ENCODE measurements at places on chromosomes 6 and 20.

DNA sequence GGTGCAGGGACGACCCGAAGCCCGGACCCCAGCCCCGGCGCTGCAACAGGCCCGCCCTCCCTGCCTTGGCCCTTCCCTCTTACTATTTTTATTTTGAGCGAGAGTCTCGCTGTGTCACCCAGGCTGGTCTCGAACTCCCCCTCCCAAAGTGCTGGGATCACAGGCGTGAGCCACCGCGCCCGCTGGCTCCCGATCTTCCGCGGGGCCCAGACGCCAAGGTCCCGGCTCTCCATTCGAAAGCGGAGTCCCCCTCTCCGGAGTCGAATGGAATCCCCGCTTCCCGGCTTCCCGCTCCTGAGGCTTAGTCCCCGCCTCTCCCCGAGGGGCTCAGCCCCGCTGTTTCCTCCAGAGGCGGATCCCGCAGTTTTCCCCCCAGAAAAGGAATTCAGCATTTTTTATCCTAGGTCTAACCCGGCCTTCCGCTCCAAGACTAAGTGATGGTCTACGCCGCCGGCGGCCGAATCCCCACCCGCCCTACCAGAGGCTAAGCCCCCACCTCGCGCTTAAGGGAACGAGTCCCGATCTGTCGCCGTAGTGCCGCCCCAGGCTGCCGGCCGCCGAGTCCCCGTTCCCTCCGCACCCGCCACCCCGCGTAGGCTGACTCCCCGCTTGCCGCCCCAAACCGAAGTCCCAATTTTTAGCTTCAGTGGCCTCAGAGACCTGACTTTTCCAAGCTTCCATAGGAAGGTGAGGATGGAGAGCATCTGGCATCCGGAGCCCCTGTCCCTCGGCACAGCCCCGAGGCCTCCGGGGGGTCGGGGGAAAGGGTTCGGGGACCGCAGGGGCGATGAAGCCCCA lies 11.5 kb upstream of the TMC2 start:
- no peak for DNase-seq

DNA sequence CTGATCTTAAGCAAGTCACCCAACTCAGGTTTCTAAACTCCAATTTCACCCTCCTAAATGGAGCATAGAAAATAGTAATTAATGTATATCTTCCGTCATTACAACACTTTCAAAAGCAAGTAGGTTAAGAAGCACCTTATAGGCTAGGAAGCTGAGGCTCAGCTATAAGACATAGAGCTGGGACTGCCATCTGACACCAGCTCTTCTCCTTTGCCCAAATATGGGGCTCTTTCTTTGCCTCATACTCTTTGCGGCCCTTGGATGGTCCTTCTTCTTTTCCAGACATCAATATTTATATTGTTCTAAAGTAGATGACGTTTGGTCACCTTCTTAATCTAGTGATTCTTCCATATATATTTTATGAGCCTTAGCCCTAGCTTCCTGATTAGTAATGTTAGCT lies 413.2 kb downstream of the LMBRD1 start:
- no peak for DNase-seq

DNA sequence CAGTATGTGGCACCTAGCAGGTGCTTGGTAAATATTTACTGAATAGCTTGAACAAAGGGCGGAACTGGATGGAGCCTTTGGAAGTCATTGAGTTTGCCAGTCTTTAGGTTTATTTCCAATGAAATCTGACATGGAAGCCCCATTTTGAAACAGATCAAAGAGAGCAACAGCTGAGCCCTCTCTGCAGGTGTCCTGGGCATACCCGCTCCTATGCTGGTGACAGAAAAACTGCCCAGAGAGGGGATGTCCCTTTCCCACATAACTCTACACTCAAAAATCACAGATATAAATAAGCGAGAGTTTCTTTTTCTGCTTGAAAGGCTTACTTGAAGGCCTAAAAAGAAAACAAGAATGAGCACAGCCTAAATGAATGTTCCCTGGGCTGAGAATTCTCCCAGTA lies 53.0 kb upstream of the RALY start:
- no peak for DNase-seq

GRCh38 chr6:124557873-124558272 lies 404.4 kb upstream of the RNF217 start:
- DNase-seq: no peak

DNA sequence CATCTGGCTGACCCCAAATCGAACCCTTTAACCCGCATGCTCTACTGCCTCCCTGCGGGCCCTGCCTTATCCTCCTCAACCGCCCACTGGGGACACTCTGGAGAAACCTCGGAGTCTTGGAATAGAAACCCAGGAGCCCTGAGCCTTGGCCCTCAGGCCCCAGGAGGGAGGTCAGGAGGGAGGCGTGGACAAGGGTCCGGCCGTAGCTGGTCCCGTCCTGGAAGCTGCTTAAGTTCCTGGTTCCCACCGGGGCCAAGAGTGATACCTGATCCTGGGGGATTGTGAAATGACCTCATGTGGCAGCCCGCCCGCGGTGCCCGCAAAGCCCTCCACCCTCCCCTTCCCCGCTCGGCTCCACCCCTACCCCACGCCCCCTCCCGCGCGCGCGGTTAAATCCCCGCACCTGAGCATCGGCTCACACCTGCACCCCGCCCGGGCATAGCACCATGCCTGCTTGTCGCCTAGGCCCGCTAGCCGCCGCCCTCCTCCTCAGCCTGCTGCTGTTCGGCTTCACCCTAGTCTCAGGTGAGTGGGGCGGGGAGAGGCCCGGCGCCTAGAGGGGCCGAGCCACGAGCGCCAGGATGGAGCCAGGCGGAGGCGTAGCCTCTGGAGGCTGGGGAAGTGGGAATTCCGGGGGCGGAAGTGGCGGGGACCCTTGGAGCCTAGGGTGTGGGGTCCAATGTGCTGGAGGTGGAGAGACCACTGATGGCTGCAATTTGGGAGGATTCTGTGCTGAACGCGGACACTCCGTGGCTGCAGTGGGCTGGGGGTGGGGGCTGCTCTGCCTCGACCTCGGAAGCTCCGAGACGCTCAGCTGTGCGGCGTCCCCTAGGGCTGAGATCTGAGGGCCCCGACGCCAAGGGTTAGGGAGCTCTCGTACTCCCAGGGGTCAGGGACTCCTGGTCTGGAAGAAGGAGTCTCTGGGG lies at the start of gene WFDC2:
Gene WFDC2 (plus strand): TSS at position 418 of the 926 bp plus-strand sequence. CDS start 29 bp downstream, at position 447.
- no peak for DNase-seq

- no peak for DNase-seq
Observed at GRCh38 chr6:70849348-70850069, 107.4 kb downstream of the B3GAT2 start.

- no peak for DNase-seq
Observed at GRCh38 chr6:138001750-138002349, 105.4 kb downstream of the PERP start.

DNA sequence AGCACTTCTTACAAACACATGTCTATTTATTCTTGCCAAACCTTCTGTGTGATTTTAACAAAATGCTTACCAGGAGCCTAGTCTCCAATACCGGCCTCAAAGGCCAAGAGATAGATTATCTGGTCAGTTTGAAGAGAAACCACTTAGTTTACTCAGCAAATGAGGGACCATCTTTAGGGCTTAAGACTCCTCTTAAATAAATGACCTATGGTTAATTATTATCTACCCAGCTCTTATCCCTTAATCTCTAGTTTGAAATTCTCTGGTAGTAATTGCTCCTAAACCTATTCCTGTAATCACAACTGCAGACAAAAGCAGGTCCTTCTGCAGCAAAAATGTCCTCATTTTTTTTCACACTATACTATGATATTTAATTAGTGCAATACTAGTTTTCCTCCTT lies 301.8 kb downstream of the KIF16B start:
- DNase-seq: no peak

- no peak for DNase-seq
Observed at GRCh38 chr6:119273272-119274196, 76.0 kb downstream of the MAN1A1 start.

DNA sequence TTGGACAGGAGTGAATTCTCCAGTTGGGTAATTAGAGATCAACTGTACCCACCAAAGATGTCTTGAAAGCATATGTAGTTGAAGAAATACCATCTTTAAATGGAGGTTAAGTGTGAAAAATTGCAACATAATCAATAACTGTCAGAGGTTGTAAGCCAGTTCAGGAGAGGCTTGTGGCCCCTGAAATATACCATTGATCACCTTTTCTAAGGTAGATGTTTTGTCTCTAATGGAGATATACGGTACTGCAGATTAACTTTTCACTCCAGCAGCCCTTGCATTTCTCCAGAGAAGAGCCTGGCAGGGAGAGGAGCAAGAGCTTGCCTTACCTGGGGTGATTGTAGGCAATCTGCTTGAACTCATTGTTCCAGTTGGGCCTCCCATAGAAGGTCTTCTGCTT lies 48.8 kb downstream of the NOX3 start:
- DNase-seq: no peak

GRCh38 chr6:23784301-23784919 lies 341.6 kb upstream of the NRSN1 start:
- DNase-seq: no peak

GRCh38 chr6:7541175-7542064 lies at the start of gene DSP:
DSP (plus strand) TSS chr6:7541671; CDS start chr6:7541916, 245 bp downstream.
- no peak for DNase-seq

GRCh38 chr6:134177236-134177635 lies 124.8 kb upstream of the SLC2A12 start:
- DNase-seq: no peak

DNA sequence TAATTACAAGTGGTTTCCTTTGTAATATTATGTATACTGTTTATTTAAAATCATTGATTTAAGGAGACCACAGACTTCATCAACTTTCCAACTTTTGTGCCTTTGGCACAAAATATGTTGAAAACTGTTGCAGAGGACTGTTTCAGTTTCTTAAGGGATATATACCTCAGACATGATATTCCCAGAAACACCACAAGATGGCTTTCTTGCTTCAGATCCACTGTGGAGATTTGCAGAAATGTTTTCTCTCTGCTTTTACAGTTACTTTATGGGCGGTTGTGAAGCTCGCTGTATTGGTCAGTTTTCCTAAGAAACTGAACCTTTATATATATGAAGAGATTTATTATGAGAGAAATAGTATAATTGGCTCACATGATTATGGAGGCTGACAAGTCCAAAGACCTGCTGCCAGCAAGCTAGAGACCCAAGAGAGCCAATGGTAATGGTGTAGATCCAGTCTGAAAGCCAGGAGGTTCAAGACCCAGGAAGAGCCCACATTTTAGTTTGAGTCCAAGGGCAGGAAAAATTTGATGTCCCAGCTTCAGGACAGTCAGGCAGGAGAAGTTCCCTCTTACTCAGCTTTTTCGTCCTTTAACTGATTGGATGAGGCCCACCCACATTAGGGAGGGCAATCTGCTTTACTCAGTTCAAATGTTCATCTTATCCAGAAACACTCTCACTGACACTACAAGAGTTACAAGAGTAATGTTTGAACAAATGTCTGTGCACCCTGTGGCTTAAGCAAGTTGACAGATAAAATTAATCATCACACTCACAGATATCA lies 12.8 kb downstream of the ME1 start:
- no peak for DNase-seq

DNA sequence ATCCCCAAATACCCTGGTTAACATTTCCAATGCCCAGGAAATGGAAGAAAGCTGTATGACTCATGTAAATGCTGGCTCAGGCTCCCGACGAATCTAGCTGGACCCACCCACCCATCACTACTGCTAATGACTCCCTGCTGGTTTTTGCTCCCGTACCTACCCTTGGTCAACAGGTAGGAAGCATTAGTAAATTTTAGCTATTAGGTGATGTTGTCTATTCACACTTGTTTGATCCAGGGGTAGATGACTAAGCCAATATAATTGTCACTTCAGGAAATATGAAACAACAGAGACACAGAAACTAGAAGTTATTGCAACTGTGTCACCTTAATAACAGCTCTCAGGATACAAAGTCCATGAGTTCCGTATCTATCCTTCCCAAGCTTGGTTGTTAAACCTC lies 94.4 kb upstream of the BEND6 start:
- no peak for DNase-seq

GRCh38 chr6:169700296-169700695 lies 1.5 kb downstream of the WDR27 start:
- no peak for DNase-seq

GRCh38 chr20:2849529-2849928 lies 9.0 kb downstream of the VPS16 start:
- DNase-seq: no peak

GRCh38 chr6:169867751-169868191 lies 116.3 kb downstream of the ERMARD start:
- DNase-seq: no peak

DNA sequence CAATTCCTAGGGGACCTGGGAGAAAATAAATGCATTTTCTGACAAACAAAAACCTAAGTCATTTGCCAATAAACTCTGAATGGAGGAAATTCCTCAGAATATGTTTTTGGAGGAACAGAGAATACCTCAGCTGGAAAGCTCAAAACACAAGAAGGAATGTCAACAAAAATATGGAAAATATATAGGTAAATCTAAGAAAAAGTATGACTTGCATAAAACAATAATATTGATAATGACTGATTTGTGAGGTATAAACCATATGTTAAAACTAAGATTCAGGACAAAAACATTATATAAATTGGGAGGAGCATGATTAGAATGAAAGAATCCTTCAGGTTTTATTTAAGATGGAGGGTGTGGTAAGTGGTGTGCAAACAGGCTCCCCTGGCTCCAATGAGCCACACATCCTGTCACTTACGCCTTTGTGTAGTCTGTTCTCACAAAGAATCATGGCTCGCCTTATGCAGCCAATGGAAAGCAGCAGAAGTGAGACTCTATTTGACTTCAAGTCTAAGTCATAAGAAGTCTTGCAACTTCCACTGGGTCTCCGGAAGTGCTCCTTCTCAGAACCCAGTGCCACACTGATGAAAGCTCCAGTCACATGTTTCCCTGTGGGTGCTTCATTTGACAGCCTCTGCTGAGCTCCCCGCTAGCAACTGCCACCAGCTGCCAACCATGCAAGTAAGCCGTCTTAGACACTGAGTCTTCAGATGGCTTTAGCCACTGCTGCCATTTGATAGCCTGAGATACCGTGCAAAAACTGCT lies 8.1 kb downstream of the CFAP61 start:
- no peak for DNase-seq

DNA sequence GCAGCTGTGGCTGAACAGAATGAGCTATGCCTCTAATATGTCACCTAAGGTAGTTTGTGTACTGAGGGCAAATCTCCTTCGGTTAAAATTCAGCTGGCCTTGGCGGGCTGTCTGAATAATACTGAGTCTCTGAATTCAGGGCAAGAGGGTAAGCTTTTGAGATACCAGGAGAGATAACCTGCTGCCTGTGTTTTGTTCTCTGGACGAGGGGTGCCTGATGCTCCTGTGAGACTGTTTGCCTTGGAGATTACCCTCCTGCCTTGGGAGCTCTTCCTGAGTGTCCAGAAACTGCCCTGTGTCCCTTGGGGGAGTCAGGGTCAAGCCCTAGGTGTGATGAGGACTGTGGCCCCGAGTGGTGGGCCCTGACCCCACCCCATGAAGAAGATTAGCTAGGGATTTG lies 282.9 kb downstream of the KIF16B start:
- DNase-seq: no peak

- no peak for DNase-seq
Observed at GRCh38 chr6:53144802-53145201, 3.8 kb downstream of the GCM1 start.

DNA sequence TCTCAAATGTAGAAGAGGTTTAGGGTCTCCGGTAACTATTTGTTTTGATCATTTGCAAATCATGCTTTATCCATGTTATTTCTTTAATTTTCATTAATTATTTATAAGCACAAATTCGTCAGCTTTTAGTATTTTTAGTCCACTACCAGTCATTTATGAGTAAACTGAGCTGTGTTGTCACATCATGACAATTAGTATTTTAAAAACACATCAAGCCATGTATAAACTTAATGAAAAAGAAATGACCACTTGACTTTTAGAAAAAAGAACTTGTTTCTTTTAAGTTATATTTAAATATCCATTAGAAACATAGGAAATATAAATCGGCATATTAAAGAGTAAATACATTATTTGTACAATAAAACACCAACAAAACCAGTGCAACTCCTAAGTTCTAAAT lies 2.8 kb downstream of the NKX2-4 start:
- no peak for DNase-seq
